ENCODE measurements at places on chromosomes 13 and 19.

- no peak for DNase-seq
These were observed 99.6 kb downstream of the CCNA1 start for GRCh38 chr13:36531746-36532486.

- DNase-seq, result no peak
These were observed 527.1 kb downstream of the FGF9 start for GRCh38 chr13:22198001-22198400.

- peak; percentile 71 for DNase-seq
These were observed 26.3 kb upstream of the SIGLEC11 start for GRCh38 chr19:49987159-49987698.

DNA sequence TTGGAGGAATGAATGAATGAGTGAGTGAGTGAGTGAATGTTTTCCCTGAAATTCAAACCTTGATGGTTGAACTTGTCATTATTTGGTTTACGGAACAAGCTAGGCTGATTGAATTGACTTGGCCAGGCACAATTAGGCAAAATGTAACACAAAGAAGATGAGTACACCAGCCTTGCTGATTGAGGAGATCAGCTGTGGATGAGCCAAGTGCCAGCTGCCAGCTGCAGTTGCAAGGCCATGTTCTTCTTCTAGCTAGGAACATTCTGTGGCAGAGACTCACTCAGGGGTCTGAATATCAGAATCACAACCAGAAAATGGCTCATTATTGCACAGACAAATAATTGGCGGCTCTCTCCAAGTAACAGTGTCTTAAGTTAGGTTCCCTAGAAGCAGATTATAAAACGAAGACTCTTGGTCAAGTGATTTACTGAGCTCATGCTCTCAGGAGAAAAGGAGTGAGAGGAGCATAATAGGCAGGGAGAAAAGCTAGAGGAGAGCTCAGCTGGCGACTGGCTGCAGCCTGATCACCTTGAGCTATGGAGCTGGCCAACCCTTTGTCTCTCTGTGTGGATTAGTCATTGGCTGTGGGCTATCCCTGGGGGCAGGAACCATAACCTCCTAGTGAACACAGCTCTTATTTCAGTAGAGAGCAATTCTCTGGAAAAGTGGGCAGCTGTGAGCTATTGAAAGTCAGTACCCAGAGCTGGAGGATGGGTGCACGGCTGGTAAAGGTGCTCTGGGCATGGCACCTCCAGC lies 225.3 kb upstream of the SERP2 start:
- DNase-seq, result no peak

DNA sequence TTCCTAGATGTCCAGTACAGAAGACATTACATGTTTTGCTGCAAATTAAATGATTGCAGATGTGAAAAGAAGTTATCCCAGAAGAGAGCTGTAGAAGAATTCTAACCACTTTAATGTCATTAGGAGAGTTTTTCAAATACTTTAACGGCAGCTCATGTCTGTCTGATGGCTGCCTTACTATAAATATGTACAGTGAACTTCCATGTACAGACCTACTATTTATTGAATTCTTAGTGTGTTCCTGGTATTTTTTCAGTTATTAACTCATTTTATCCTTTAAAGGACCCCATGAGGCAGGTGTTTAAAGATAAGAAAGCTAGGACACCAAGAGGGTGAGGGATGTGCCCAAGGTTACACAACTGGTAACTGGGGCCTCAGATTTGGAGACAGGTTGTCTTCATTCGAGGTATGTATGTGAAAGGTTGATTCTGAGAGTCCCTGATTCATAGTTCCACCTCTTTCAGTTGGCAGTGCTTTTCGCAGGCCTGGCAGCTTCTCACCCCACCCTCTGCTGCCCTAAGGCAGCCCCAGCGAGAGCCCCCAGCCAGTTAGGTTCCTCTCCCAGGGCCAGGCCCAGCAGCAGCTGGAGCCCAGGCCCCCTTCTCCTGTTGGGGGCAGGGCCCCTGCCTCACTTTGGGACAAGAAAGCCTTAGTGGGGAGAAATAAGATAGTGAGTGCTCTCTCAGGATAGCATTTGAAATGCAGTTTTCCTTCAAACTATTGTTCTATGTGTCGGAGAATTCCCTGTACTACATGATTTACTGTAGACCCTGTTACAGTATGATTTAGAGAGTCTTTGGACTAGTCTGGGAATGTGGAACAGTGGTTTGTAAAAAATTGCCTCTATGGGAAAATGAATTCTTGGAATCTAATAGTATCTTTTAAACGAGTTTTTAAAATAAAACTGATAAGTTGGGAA lies 67.7 kb upstream of the TEX29 start:
- DNase-seq, result no peak

- no peak for DNase-seq
These were observed 4.1 kb downstream of the ZNF805 start for GRCh38 chr19:57244513-57244912.

DNA sequence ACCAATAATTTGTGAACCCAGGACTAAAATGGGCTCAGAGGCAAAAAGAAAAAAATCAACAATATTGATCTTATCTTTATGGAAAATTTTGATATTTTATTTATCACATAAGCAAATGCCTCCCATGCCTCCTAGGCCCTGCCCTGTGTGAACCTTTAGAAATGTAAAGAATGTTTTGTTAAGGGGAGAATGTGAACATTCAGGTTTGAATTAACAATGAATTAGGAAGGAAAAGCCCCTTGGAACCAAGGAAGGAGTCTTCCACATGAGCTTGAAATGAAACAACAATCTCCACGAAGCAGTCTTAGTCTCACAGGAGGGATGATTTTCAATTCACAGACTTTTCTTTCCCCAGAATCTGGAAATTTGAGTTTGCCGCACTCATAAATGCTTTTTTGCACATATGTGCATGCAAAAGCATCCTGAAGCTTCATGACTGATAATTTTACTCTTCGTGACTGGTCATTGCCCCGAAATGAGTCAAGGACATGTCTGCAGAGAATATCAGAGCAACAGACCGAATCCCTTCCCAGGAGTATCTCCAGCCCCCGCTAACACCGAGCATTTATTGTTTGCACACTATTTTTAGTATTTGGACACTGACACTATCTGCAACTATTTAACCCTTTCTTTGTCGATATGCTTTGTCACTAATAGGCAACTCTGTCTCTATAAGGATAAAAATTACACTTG lies 135.2 kb downstream of the DCT start:
- no peak for DNase-seq

GRCh38 chr13:97911311-97912138 lies 42.0 kb upstream of the IPO5 start:
- no peak for DNase-seq

GRCh38 chr13:27827646-27828045 lies 35.4 kb downstream of the GSX1 start:
- DNase-seq, result no peak

GRCh38 chr13:106034201-106034600 lies 501.3 kb downstream of the EFNB2 start:
- no peak for DNase-seq

GRCh38 chr13:27120811-27121210 lies 50.8 kb downstream of the USP12 start:
- no peak for DNase-seq

GRCh38 chr13:114130837-114131582 lies 1.4 kb downstream of the RASA3 start:
- peak; percentile 56 for DNase-seq

DNA sequence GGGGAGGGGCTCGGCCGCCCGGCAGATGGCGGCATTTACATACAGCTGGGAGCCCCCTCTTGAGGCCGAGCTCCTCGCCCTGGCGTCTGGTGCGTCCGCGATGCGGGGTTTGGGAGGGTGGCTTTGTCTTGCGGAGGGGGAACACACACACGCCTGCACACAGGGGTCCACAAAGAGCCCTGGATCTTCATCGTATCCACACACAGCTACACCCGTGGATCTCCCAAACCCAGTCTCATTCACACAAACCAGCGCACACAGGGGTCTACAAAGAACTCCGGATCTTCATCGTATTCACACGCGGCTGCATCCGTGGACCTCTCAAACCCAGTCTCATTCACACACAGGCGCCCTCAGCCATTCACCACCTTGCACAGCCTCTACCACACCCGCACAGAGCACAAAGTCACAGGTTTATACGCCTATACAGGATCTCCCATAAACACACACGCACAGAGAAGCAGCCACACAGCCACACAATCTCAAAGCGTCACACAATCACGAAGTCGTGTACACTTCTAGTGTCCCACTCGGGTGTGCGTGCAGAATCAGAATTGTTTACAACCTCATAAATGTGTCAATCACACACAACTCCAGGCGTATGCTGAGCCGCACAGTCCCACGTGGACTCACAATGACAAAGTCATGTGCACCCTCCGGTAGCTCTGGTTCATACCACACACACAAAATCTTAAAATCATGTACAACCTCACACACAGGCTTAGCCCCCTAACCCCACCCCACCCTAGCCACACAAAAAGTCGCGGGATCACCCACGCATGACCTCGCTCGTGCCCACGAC lies 550 bp upstream of the DLL3 start:
- no peak for DNase-seq

- no peak for DNase-seq
These were observed 883.4 kb upstream of the SPRY2 start for GRCh38 chr13:81224209-81224833.

DNA sequence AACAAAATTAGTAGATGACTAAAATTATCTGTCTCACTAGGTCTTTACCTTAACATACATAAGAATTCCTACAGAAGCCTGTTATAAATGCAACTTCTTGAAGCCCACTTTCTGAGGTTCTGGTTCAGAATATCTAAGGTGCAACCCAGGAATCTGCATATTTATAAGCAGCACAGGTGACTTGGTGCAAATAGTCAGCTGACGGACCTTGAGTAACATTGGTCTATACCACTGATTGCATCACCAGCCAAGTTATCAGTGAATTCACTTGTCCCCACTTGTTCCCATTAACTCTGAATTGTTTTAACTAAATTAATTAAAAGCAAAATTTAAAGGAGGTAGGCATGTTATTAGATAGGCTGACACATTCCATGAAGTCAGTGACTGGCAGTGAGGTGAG lies 109.9 kb downstream of the FRY start:
- DNase-seq, result no peak

- DNase-seq, result no peak
These were observed 8.3 kb upstream of the CDC42EP5 start for GRCh38 chr19:54481326-54481930.

- no peak for DNase-seq
These were observed 22.8 kb downstream of the WTIP start for GRCh38 chr19:34504273-34504808.

- DNase-seq, result no peak
These were observed 32.6 kb downstream of the NKPD1 start for GRCh38 chr19:45128146-45128545.

DNA sequence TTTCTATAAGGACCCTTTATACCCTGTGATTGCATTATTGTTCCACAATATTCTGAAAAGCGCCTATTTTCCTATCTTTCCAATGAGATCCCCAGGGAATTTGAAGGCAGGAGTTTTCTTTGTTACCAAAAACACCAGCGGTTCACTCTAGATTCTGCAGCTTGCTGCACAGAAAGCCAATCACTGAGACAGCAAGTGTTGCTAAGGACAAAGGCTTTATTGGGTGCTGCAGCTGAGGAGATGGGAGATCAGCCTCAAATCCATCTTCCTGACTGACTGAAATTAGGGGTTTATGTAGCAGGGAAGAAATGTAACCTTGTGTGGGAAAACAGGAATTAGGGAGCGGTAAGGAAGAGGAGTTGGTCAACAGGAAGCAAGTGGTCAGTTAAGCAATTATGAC lies 42.6 kb upstream of the MYO16 start:
- DNase-seq, result no peak

- no peak for DNase-seq
These were observed 2748.8 kb upstream of the PCDH20 start for GRCh38 chr13:64164435-64164834.

DNA sequence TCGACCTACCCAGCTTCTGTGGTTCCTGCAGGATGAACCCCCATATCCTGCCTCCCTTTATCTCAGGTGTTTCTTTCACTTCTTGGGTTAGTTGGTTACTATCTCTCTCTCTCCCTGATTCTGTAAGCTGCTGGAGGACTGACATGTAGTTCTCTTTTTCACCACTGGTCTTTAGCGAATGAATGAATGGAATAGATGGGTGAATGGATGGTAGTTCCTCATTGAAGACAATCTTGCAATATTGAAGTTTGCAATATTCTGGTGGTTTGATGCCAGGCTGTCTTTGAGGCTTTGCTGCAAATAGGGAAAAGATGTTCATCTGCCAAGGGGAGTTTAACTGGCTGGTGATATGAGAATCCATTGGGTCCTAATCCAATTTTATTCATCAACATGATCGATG lies 120.2 kb downstream of the UBL3 start:
- no peak for DNase-seq

- no peak for DNase-seq
These were observed 11.1 kb downstream of the PROZ start for GRCh38 chr13:113169277-113170272.

DNA sequence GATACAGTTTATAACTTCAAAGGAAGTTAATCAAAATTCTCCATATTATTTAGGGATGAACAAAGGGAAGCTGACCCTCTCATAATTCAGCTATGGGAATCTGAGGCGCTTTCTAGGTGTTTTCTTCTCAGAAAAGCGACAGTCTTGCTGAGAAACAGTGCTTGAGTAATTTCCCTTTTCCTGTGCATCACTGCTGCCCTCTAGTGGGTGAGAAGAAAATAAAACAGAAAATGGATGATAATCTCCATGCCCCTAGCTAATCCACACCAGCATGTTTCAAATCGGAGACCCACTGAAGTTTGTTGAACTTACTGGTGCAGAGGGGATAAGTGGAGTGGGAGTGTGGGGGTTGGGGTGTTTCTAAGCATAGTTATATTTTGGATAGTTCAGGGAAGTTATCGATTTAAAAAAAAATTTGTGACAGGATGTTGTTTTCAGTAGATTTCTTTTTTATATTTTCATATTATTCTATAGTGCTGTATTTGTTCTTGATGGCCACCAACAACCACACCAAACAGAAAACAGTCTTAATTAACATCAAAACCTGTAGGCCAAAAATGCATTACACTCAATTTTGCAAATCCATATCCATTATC lies 21.4 kb downstream of the LCP1 start:
- DNase-seq, result peak; percentile 20

GRCh38 chr13:62625214-62625881 lies 1209.7 kb upstream of the PCDH20 start:
- no peak for DNase-seq

GRCh38 chr13:64041296-64041695 lies 2625.6 kb upstream of the PCDH20 start:
- no peak for DNase-seq

DNA sequence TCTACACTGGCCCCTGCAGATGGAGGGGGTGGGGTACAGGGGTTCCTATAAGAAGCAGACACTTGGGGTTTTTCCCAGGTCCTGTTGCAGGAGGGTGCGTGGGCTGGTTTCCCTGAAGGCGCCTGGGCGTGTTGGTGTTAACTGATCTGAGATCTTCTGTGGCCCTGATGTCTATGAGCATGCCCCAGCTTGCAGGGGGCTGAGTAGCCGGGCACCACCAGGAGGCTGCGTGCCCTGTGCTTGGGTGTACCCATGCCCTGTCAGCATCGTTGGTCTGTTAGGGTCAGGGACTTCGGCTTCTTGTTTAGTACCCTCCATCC lies 45.3 kb downstream of the CAPN12 start:
- no peak for DNase-seq

GRCh38 chr13:42333613-42334328 lies 61.8 kb downstream of the AKAP11 start:
- no peak for DNase-seq

- DNase-seq, result no peak
These were observed 32.6 kb upstream of the MTIF3 start for GRCh38 chr13:27482983-27483382.

Data from T follicular helper cell (primary cell).